Stimulated activated CD4-positive, alpha-beta T cell treated with anti-CD3 and anti-CD28 coated beads, Interleukin-2, amount 100 ng/mL, for 4 hours (primary cell): ENCODE measurements at places on chromosomes 1 and 21.

- DNase-seq, result no peak
Observed at GRCh38 chr1:240492832-240493440, 119.0 kb downstream of the GREM2 start.

- peak; percentile 21 for DNase-seq
Observed at GRCh38 chr1:111515291-111516004, 12.0 kb upstream of the ADORA3 start.

DNA sequence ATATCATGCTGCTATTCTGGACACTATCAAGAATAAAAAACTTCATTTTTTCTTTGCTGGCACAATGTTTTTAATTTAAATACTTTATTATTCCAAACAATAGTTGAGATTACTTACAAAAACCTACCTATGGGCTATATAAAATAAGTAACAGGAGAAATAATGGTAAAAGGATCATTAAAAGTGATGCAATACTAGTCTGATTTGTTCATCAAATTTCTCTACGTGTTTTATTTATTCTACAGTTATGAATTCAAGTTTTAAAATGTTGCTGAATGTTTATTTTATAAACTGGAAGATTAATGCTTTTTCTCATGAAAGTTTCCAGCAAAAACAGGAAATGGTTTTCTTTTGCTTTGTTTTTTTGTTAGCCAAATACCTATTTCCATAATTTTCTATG lies 662.4 kb upstream of the BRINP3 start:
- DNase-seq, result no peak

GRCh38 chr1:210516092-210516656 lies 187.5 kb downstream of the HHAT start:
- DNase-seq, result no peak

- DNase-seq, result no peak
Observed at GRCh38 chr1:210786546-210786945, 347.4 kb downstream of the KCNH1 start.

DNA sequence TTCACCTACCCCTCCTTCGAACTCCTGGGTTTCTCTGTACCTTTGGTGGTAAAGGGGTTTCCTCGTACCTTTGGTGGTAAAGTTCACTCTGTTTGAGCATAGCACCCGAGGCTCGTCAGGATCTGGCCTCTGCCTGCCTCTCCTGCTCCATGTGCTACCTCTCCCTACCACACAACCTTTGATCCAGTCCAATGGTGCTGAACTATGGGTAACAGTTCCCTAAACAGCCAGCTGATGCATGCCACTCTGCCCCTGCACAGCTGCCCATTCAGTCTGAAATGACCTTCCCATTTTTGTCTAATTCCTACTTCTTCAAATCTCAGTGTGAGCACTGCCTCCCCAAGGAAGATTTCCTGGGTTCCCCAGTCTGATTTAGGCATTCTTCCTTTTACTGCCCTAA lies 14.0 kb downstream of the OVAAL start:
- DNase-seq, result no peak

DNA sequence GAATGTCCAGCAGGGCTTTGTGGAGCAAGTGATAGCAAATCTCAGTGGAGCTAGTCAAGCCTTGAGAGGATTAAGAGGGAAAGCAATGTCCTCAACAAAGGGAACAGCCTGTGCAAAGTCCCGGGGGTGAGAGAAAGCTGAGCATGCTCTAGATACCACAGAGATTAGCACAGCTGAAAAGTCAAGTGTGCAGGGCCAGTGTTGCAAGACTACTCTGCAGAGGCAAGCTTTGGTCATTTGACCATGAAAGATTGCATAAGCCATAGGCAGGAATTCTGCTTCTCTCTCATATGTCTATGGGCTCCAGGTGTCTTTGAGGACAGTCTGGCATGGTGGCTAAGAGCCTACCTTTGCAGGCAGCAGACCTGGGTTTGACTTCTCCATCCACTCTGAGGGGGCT lies 181.0 kb upstream of the JUN start:
- DNase-seq, result no peak

DNA sequence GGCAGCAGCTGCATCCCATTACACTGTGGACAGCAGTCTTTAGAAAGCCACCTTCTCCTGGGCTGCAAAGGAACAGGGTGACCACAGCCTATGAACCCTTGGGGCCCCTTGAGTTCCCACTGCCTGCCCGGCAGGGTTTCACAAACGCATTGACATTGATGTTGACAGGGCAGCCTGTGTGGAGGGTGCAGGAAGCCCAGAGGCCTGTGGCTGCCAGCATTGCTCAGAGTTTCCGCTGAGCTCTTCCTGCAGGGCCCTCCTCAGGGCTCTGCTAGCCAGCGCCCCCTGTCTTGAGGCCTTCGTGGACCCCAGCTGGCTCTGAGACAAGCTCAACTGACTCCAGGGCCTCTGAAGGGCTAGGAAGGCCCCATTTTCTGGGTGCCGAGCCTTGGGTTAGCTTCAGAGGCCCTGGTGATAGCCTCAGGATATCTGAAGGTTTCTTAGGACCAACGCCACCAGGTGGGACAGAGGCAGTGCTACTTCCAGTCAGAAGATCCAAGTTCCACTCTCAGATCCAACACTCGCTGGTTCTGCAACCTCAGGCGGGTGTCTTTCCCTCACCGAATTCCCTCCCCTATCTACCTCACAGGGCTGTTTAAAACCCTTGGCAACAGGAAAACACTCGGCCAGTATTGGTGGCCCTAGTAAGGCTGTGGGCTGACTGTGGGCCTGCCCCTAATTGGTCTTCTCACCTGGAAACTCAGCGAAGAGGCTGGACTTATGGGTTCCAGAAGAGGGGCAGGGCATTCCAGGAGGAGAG lies 27.2 kb upstream of the EPS8L3 start:
- DNase-seq, result peak; percentile 75

DNA sequence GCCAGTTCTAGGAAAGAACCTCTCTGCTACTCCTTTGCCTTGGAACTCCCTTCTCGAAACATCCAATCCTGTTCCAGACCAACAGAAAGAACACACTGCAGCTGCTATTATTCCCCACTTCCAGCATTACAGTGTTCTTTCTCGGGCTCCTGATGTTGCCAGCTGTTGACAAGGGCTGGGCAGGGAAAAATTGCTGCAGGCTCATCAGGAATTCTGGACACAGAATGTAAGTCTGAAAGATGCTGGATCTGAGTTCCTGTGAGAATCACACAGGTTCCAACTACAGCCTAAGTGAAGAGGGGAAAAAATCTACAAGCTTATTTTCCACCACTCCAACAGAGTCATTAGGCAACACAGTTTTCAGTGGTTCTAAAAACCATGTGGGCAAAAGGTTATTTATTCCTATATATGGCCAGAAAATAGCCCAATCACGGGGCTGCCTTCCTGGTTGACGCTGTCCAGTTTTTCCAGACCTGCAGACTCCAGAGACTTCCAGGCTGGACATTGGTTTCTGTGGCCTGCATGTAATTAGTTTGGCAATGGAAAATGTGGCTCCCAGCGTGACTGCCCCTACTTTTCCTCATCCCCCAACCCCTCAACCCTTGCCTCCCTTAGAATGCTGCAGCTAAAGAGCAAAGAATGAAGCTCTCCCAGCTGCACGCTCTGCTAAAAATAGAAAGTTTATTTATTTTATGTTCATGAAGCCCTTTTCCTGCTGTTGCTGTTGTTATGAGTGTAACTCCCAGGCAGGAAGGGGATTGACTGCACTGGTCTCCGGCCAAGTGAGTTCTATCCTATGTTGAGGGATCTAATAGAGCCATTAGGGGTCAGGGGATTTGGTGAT lies 8.3 kb upstream of the KIAA0040 start:
- no peak for DNase-seq

DNA sequence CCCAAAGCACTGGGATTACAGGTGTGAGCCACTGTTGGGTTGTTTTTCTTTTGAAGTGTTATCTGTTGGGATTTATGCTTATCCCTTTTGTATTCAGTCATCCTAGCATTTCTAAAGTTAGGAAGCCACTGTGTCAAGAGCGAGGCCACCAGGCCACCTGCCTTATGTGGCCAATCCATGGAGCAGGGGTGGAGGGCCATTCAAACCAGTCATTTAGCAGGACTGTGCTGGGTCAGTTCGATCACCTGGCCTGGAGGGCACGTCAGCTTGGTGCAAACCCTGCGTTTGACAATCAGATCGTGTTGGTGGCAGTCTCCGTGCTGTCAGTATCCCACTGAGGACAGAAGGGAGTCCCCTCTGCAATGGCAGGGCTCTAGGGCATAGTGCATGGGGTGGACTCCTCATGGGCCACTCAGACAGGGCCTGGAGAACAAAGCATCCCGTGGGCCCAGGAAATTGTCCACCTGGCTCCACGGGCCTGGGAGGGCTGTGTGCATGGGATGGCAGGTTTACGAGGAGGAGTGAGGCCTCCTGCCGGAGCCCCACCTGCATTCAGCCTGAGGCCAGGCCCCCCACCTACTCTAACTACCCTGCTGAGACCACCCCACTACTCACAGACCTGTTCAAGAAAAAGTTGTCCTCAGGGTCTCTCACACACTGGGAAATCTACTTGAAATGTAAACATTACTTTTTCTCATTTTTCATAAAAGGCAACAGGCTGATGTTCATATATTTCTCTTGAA lies 242.3 kb downstream of the SDCCAG8 start:
- DNase-seq, result no peak

- no peak for DNase-seq
Observed at GRCh38 chr1:231613419-231614349, 12.9 kb upstream of the DISC1 start.

DNA sequence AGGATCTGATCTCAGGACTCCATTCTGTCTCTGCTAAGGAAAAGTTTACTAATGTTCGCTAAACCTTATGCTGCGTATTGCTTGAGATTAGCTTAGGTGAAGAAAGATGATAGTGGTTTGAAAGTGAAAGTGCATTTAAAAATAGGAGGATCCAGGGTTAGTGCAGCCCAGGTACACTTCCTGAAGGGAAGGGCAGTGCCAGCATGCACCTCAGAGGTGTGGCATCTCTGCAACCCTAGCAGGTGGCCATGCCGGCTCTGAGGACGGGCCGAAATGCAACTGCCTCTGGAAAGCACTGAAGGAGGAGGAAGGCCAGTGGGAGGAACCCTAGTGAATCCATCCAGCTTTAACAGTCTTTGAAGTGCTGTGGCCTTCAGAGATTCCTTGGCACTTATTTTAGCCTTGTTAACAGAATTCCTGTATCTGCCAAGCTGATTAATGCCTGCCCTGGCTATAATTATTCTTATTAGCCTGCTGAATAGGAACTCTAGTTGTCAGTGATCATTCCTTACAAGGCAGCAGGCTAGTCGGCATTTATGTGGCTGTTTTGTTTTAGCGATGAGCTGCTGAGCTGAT lies 5.5 kb downstream of the PTGFRN start:
- DNase-seq, result no peak

- no peak for DNase-seq
Observed at GRCh38 chr1:111605576-111605975, 14.0 kb upstream of the RAP1A start.

- DNase-seq, result no peak
Observed at GRCh38 chr1:237197470-237198425, 155.8 kb downstream of the RYR2 start.

DNA sequence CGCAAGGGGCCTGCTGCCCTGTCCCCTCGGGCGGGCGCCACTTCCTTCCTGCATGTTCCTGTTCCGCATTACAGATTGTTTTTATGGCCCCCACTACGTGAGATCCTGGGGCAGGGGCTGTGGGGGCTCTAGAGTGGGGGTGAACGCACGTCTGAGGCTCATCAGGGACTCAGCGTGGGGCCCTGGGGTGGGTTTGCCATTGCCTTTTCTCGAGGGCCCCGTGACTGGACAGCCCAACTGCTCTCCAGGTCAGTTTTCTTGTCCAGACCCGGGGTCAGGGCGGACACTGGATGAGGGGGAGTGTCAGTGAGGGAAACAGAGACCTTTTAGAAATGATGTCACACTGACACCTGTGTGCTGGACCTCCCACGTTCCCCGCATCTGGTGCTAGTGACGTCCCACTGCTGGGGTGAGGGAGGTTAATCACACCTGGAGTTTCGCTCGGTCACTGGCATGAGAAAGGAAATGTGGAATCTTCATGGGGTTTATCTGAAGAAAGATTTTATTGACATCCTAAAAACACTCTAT lies 65.9 kb downstream of the AGPAT3 start:
- no peak for DNase-seq

DNA sequence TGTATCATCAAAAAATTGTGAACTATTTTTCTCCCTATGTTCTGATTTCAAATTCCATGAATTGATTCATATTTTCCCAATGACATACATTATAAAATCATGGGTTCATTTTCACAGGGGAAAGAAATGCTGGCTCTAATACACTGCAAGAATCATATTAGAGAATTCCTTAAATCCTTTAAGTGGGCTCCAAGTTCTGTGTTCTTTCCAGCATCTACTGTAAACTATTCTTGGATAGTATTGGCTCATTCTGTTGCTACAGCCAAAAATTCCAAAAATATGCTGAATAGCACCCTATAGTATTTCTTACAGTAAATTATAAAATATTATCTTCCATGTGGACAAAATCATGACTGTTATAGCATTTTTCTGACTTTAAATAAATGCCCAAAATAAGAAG lies 19.0 kb upstream of the C1orf105 start:
- no peak for DNase-seq

GRCh38 chr21:31342348-31342747 lies 1.7 kb downstream of the TIAM1 start:
- DNase-seq, result no peak
